H1 (cell line): ENCODE measurements at places on chromosomes 12 and 14. TPM values are rescaled to one million over a fixed set of nuclear protein-coding genes. Genes with fewer than 3 reads are reported as not detected.

DNA sequence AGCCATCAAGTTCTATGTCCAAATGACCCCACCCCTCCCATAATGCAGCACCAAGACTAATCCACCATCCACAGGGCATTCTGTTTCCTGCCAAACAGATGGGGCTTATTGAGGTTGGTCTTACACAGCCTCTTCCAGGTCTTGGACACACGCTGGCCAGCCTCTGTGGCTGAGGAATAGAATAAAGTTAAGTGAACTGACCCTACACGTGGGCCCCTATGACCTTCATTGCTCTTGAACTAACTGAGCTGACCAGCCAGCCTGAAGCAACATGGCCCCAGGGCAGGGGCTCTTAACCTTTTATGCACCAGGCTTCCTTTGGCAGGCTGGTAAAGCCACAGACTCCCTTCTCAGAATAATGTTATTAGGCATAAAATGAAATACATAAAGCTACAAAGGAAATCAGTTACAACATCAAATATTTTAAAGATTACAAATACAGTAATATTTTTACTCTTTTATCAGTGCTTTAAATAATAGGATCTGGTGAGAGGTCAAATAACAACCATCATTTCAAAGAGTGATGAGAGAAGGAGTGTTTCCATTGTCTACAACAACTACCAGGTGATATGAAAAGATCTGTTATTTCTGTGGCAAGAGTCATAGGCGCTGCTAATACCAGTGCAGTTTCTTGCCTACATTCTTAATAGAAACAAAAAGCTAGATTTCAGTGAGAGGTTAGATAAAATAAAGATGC, 192.9 kb upstream of the NUDT4 start:
- DNase-seq: no peak

- no peak for DNase-seq
Measured at GRCh38 chr14:76884853-76885276, 58.7 kb downstream of the LRRC74A start.

DNA sequence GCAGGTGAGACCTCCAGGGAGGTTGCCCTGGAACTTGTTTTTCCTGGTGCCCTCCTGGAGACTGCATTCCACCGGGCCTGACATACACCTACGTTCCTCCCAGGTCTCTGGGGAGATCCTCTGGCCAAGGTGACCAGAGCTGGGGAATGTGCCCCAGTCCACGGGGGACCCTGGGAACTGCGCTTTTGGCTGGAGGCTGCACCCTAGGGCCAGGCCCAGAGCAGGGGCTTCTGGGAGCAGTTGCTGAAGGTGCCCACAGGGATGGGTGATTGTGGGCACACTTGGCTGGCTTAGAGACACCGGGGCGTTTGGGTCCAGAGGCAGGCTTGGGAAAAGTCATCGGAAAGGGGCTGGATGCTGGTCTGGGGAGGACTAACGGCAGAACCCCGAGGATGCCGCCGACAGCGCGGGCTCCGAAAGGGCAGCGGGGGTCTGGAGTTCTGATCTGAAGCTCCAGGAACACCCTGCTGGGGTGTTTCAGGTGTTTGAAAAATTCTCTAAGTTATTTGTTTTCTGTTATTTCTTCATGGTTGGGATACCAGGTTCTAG, 36.5 kb upstream of the TDRD9 start:
- DNase-seq: no peak

DNA sequence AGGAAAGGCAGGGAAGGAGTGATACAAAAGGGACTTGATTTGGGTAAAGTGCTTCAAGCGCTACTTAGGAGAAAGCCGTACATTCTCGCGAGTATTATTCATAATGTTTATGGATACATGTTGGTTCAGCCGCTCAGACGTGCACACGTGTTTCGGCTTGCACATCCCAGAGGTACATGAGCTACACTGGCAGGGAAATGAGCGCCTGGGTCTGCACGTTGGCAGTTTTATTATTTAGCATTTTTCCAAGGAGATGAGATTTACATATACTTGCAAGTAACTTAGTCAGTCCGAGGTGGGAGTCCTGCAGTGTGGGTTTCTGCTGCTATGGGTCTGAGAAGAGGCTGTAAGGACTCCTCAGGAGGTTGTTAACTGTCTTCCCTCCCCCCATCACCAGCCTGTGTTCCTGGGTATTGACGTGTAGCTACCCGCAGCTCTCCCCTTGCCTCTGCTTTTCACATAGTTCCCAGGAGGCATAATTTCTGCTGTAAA, 1.5 kb downstream of the PRKCH start:
- DNase-seq: no peak

DNA sequence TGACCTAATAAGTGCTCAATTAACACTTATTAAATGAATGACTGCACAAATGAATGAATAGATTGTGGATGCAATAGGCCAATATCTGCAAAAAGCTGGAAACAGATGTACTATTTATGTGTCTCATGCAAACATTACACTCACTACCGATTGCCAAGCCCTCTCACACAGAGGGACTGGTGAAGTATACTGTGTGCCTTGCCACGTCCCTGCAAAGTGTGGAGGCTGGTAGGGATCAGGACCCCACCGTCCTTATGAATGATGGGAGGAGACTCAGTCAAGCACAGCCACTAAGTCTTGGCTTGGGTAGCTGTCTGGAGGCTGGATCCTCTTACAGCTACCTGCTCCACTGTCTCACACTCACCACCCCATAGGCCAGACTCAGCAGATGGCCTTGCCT, 3.9 kb upstream of the TUNAR start:
- no peak for DNase-seq

GRCh38 chr14:23301969-23302289, 730 bp downstream of the PPP1R3E start:
- DNase-seq: no peak

- DNase-seq: no peak
Measured at GRCh38 chr14:34863844-34864243, 11.3 kb downstream of the BAZ1A start.

DNA sequence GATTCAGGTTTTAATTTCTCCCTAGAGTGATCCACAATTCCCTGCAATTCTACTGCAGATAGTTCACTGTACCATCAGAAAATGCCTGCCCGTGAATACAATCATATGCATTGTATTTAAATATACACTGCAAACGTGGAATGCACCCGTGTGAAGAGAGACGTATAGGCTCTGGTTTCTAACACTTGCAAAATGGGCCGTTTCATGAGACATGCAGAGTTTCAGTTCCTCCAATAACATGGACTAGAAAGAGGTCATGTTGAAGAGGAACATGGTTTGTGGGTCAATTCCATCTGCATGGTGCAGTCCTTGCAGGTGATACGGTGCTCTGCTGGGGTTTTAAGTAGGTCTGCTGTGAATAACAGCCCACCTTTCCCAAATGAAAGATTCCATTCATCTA, 373.3 kb downstream of the TMEM132D start:
- DNase-seq: no peak

GRCh38 chr12:59494617-59495016, 101.2 kb upstream of the SLC16A7 start:
- DNase-seq: no peak

Gene KCNMB4
- 12.7 and 16.0 TPM in 2 replicates for total RNA-seq

Gene RNASE7
- total RNA-seq: not detected in 2 replicates

Gene CLEC1B
- total RNA-seq: not detected in 2 replicates

Gene ZDHHC22
- total RNA-seq: 55.2 and 59.3 TPM in 2 replicates

Gene PFKM
- 106 and 109 TPM in 2 replicates for total RNA-seq

Gene TMEM132C
- 0.59 and 0.76 TPM in 2 replicates for total RNA-seq

Gene CEP170B
- 32.3 and 33.8 TPM in 2 replicates for total RNA-seq

Gene TRPV4
- total RNA-seq: 2.1 and 2.5 TPM in 2 replicates

Gene EIF2S3B
- total RNA-seq: 5.3 and 6.7 TPM in 2 replicates
